Frontal cortex (tissue), 4 donors: ENCODE measurements at places on chromosomes 12 and 14.

DNA sequence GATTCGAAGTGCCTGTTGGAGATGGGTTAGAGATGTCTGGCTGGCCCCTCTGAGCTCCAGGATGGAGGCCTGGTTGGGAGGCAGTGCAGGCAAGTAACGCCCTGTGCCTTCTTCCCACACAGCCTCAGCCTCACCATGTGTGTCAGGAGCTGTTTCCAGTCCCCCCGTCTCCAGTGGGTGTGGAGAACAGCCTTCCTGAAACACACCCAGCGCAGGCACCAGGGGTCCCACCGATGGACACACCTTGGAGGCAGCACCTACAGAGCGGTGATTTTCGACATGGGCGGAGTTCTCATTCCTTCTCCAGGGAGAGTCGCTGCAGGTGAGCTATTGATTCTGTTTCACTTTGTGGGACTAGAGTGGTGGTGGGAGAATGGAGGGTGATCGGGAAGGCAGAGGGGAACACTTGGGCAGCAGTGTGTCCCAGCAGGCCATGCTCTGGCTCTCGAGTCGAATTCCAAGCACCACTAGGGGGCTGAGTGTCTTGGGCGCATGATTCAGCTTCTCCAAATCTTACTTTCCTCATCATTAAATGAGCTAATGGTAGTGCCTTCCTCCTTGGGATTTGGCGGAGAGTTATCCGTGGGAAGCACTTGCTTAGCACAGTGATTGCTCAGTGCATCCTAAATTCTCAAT, 6.8 kb downstream of the ACAD10 start:
- no peak for DNase-seq

DNA sequence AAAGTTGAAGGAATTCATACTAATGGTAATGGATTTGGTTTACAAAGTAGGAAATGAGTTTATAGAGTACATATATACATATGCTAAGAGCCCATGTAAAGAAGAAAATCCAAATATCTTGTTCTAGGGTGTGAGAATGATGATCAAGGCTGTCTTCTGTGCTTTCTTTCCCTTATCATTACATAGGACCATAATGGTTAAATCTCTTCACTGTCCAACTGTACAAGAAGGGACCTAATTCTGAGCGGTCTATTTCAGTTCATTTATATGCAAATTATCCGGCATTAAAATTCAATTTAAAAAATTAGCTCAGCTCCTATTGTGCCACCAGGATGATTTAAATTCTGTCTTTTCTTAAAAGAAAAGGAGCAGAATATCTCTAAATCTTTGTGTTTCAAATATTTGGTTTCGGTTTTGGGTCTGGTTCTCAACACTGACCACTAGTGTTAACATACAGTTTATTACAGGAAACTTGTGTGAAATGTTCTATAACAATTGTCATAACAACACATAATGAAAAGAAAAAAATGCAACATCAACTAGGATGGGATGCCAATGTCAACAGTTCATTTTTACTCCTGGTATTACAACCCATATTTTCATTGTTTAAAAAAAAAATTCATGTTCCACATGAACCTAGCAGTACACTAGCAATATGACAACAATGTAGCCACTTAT, 16.8 kb downstream of the OR4K1 start:
- DNase-seq = no peak

- DNase-seq = no peak
Measured at GRCh38 chr12:32117316-32117715, 10.7 kb downstream of the BICD1 start.

GRCh38 chr12:124188561-124189405, 106.1 kb upstream of the RFLNA start:
- no peak for DNase-seq

DNA sequence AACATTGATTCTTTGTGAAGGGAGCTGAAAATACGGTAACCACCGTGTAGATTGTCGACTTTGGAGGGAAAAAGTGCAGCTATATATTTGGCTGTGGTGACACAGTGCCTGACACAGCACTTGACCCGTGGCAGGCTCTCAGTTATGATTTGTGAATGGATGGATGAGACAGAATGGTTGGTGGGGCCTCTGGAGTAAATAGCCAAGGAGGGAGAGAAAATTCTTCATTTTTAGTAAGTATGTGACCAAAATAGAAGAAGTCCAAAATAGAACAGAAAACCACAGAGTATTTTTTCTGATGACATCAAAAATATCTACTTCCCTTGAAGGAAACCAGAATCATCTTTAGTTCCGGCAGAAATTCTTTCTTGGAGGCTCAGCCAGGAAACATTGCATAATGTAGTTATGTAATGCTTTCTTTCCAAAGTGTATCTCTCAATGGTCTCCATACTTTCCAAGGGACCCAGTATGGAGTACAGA, 82.0 kb upstream of the WSCD2 start:
- no peak for DNase-seq
